T-cell (primary cell): ENCODE measurements at places on chromosomes 16 and 17.

- DNase-seq: no peak
These were observed 4.1 kb downstream of the HS3ST6 start for GRCh38 chr16:1914084-1914608.

DNA sequence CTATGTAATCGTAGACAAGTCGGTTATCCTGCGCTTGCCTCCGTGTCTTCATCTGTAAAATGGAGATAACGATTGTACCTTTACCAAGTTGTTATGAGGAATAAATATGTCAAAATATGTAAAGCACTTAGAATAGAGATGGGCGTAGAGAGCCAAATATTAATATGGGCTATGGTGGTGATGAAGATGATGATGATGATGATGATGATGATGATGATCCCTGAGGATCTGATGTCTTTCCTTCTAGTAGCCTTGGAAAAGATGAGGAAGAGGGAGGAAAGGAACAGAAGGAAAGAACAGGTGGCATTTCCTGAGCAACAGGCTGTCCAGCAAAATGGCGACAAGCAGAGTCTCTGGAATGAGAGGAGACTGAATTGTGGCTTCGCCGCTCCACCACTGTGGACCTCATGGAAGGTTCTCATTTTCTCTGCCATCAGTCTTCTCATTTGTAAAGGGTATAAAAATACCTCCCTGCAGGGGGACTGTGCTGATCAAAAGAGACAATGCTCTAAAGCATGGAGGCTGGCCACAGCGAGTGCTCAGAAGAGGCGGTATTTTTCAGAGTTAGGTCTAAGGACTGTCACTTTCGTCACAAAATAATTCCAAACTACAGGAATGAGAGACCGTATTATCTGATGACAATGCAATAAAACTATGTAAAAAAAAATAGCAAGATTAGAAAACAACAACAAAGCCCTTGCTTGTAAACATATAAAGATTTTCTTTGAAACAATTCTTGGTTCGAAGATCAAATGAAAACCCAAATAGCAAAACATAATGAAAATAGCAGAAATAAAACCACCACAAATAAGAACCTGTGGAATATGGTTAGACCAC is 17.2 kb upstream of the RCVRN start:
- no peak for DNase-seq

GRCh38 chr17:34979650-34980352 is 511 bp upstream of the LIG3 start:
- DNase-seq: no peak

DNA sequence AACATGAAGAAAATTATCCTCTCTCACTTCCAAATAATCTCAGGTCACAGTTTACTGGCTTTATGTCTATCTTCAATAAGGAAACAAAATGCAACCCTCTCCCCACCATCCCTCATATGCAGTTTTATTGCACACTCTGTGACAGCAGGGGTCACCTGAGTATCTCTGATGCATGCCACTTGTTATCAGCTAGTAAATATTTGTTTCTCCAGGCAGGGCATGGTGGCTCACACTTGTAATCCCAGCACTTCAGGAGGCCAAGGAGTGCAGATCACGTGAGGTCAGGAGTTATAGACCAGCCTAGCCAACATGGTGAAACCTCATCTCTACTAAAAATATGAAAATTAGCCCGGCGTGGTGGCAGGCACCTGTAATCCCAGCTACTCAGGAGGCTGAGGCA is 61.1 kb downstream of the ADAMTS18 start:
- no peak for DNase-seq

- DNase-seq: no peak
These were observed 6.3 kb upstream of the MMP28 start for GRCh38 chr17:35801583-35802224.

DNA sequence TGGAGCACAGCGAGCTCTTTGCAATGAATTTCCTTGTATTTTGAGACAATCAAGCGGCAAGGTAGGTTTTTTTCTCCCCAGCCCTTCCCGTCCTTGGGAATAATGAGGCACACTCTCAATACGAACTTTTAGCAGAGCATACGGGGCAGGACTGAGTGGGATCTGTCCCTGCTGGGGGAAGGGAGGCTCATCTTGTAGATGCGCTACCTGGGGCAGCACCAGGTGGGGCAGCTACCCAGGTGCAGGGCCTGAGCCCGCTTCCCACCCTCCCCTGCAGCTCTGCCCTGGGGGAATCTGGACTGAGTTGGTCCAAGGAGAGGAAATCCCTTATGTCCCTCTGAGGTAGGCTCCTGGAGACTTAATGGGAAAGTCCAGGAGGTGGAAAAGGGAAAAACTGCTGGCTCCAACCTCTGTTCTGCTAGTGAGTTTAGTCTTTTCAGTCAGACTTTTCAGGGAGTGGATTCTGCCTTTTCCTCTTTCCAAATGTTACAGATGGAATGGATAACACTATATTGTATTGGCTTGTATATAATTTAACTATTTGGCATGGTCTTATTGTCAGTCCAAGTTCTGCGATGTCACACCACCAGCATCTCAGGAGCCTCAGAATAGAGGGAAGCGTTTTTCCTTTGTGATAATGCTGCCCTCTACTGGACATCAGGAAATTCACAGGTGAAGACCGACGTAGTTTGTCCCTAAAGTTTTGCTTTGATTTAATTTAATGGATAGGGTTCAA is 9.6 kb upstream of the CES1 start:
- no peak for DNase-seq

DNA sequence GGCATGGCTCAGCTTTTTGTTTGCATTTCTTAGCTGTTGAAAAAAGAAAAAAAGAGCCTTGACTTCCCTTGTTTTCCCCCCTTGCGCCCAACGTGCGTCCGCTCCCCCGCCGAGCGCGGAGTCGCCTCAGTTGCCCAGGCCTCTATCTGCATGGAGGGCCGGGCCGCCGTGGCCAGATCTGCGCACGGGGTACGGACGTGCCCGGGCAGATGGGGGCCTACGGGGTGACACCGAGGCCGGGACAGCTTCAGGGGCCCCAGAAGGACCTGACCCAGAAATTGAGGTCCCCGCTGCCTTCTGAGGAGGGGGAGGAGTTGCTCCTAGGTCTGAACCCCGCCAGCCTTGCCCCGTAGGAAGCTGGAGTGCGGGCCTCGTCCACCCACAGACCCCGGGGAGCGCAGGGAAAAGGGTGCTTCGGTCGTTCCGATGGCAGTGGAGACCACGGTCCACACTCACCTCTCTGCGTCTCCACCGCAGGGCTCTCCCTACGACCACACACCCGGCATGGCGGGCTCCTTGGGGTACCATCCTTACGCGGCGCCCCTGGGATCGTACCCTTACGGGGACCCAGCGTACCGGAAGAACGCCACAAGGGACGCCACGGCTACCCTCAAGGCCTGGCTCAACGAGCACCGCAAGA is 1.5 kb downstream of the IRX5 start:
- no peak for DNase-seq

- no peak for DNase-seq
These were observed 4.2 kb downstream of the CLCN7 start for GRCh38 chr16:1470481-1471251.

- no peak for DNase-seq
These were observed 85.1 kb downstream of the CES1 start for GRCh38 chr16:55747785-55748184.

DNA sequence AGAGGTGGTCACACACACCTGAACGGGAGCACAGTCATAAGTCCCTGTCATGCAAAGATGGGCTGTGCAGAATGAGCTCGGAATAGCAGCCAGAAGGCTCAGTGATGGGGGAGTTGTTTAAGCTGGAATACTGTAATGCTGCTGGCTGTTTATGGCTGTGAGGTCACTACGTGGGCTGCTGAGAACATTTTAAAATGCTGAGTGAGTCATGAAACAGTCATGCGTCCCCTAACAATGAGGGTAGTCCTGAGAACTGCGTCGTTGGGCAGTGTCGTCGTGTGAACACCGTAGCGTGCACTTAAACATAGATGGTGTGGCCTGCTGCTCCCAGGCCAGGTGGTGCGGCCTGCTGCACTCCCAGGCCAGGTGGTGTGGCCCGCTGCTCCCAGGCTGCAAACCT is 39.7 kb downstream of the TBCD start:
- no peak for DNase-seq

GRCh38 chr16:51807551-51807950 is 656.5 kb upstream of the SALL1 start:
- no peak for DNase-seq

GRCh38 chr17:17028878-17029535 is 13.2 kb upstream of the MPRIP start:
- no peak for DNase-seq

DNA sequence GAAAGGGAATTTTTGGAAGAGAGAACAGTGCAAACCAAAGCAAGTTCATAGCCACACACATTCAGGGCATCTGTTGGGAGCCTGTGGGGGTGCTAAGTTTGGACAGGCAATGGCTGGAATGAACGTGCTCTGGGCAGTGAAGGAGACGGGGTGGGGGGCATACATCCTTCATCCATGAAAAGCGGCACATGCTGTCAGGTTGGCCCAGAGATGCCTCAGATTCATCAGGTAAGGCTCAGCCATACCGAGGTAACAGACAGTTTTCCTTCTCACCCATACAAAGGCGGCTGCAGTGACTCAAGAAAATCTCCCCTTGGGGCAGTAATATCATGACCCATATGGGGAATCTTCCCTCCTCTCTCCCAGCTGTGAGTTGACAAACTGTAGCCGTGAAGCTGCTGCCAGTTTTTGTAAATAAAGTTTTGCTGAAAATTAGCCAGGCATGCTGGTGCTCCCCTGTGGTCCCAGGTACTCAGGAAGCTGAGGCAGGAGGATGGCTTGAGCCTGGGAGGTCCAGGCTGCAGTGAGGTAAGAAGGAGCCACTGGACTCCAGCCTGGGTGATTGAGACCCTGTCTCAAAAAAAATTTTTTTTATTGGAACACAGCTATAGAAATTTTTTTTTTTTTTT is 9.2 kb upstream of the UBALD2 start:
- no peak for DNase-seq

DNA sequence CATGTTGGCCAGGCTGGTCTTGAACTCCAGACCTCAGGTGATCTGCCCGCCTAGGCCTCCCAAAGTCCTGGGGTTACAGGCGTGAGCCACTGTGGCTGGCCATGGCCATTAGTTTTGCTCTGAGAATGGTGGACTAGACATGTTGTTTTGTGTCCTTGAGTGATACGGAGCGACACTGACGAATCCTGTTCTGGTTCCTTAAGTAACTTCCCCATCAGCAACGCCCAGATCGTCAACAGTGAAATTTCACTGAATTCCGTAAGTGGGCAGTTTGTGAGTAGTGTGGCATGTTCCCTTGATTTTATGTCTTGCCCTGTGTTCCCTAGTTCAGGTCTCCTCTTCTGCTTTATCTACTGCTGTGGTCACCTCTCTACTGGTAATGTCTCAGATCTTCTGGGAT is 67.4 kb downstream of the SNX29 start:
- DNase-seq: no peak

GRCh38 chr16:50329446-50330189 is 39.2 kb downstream of the BRD7 start:
- DNase-seq: no peak

DNA sequence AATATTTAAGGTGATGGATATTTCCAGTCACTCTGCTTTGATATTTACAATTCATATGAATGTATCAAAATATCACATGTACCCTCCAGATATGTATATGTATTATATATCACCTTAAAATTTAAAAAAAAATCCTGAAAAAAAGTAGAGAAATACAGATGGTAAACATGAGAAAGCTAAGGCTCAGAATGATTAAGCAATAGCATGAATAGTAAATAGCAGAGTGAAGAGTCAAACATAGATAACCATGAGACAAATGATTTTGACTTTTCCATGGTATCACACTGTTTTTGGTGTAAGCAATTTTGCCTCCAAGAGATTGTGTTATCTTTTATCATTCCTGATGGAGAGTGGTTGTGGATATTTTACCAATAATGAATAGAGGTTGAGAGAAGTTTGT is 868.8 kb downstream of the CDH11 start:
- DNase-seq: no peak
